ENCODE measurements at places on chromosomes 11 and 22.

GRCh38 chr11:1548221-1549070 lies 23.6 kb downstream of the DUSP8 start:
- DNase-seq: no peak

DNA sequence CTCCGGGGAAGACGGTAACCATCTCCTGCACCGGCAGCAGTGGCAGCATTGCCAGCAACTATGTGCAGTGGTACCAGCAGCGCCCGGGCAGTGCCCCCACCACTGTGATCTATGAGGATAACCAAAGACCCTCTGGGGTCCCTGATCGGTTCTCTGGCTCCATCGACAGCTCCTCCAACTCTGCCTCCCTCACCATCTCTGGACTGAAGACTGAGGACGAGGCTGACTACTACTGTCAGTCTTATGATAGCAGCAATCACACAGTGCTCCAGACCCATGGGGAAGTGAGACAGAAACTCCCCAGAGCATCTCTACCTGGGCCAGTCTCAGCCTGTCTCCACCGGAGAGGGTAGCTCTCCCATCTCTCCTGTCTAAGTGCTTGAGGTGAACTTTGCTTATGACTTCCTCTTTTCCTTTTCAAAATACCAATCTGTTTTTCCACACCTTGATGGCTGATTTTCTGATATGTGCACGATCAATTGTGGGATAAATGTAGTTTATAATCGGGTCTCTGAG lies 48.5 kb upstream of the VPREB1 start:
- no peak for DNase-seq

GRCh38 chr11:72759468-72759985 lies 7.3 kb upstream of the ARAP1 start:
- no peak for DNase-seq

DNA sequence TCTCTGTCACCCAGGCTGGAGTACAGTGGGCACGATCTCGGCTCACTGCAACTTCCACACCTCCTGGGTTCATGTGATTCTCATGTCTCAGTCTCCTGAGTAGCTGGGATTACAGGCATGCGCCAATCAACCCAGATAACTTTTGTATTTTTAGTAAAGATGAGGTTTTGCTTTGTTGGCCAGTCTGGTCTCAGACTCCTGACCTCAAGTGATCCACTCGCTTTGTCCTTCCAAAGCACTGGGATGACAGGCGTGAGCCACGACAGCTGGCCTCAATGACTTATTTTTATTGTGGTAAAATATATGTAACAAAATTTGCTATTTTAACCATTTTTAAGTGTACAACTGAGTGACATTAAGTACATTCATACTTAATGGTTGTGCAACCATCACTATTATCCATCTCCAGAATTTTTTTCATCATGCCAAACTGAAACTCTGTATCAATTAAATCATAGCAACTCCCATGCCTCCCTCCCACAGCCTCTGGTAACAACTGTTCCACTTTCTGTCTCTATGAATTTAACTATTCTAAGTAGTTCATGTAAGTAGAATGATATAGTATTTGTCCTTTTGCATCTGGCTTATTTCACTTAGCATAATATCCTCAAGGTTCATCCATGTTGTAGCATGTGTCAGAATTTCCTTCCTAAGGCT lies 50.7 kb upstream of the CWF19L2 start:
- no peak for DNase-seq

DNA sequence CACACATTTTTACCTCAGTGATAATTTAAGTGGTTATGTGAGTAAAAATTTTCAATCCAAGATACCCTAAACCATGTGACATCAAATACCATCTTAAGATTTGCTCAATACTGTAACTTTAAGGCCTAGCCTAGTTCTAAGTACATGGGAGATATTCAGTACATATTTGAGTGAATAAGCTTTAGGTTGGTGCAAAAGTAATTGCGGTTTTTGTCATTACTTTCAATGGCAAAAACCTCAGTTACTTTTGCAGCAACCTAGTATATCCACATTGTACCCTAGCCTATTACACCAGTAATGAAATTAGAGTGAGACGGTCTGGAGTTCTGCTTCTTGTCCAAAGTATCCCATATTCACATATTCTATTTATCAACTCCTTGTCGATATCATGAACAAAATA lies 700.1 kb downstream of the LRRC4C start:
- DNase-seq: no peak

- no peak for DNase-seq
Observed at GRCh38 chr11:14378171-14378570, 19.2 kb upstream of the RRAS2 start.

DNA sequence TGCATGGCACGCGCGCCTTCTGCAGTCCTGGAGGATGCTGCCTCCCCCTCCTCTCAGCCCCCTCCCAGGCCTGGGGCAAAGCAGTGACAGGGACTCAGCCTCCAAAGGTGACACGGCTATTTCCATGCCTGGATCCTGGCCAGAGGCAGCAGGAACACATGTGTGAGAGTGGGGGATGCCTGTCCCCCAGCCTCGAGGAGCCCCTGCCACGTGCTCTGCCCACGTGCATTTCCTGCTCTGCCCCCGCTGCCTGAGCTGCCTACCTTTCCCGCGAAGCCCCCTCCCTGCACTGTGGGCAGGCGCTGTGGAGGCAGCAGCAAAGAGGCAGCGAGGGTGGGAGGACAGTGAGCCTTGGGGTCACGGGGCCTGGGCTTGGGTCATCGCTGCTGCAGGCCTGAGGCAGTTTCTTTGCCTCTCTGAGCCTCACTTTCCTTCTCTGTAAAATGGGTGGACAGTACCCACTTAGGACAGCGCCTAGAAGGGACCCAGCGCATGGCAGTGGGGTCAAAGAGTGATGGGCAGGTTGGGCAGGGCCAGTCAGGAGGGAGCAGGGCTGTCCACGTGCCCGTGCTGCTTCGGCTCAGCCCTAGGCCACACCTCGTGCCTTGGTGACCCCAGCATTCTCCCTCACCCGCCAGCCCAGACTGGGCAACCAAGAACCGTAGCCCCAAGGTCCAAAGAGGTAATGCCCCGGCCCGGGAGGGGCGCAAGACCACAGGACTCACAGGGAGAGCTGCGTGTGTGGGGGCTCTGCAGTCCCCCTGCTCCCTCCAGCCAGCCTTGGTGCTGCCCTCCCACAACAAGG lies 48.6 kb downstream of the FLRT1 start:
- no peak for DNase-seq

- DNase-seq: no peak
Observed at GRCh38 chr11:10298342-10298741, 4.3 kb upstream of the SBF2 start.

- no peak for DNase-seq
Observed at GRCh38 chr11:10683429-10683828, 10.1 kb downstream of the IRAG1 start.

DNA sequence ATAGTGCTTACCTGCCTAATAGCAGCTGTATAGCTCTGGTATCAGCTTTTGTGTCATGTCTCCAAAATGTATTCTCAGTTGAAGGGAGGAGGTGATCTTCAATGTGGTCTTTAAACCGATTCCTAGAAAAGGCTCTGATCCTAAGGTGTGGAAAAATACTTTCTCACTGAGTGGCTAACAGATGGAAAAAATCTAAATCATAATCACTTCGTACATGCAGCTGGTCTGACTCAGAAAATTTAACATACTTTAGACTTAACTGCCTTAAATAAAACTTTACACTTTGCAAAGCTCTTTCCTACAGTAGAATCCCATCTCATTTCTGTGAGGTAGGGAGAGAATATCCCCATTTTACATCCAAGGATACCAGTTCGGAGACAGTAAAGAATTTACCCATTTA lies 38.0 kb downstream of the C2CD3 start:
- DNase-seq: no peak

DNA sequence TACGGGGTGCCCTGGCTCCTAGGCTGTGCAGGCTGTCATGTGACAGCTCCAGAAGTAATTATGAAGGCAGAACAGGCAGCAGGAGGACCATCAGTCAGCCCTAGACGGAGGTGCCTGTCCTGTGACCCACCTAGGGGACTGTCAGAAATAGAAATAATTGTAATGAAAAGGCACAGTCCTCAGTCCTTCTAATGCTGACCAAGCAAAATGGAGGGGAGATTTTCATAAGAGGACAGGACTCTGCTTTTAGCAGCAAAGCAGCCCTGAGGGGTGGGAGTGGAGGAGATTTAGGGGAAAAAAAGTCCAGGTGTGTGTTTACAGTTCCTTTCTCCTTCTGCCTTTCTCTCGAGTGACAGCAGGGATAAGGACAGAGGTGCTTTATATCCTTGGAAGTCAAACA lies 108.3 kb upstream of the KIRREL3 start:
- no peak for DNase-seq

DNA sequence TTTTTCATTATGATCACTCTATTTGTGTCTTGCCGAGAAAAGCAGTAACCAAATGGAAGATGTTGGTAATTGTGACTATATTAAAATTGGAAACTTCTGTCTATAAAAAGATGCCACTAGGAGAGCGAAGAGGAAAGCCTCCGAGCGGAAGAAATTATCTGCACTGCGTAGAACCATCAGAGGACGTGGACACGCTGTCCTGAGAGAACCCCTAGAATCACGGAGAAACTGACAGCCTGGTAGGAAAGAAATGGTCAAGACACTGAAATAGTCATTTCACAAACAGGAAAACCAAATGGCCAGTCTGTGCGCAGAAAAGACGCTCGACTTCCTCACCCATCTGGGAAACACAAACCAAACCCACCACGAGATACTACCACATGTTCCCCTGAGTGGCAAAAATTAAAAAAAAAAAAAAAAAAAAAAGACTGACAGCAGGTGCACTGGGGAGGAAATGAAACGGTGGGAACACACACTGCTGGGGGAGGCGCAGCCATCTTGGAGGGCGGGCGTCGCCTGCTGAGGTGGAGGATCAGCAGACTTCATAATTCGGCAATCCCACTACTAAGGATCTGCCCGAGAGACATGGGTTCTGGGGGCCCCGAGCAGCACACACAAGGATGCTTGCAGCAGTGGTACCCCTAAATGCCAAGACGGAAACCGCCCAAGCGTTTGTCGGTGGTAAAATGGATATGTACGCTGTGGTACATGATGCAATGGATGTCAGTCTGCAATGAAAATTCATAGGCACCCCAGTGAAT lies 21.3 kb downstream of the IFITM10 start:
- DNase-seq: no peak

GRCh38 chr11:77407613-77408012 lies 66.3 kb downstream of the PAK1 start:
- no peak for DNase-seq

DNA sequence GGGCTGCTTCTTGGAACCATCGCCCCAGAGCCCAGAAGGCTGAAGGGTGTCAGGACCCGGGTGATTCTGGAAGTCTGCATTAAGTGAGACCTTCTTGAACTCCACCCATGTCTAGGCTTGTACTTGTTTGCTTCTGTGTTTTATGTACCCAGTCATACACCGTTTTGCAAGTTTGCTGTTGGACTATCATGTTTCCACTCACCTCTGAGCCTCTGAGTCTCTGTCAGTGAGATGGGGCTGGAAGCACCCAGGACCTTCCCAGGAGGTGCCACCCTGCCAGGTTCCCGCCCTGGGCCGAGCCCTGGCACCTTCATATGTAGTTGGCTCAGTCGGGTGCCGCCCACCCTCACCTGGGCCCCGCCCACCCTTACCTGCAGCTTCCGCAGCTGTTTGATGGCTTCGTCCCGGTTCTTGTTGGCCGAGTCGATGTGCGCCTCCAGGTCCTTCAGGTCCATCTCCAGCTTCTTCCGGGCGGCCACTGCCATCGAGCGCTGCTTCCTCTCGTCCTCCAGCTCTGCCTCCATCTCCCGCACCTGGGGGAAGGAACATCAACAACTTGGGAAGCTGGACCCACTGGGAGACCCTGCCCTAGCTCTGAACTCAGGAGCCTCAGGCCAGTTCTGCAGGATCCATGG lies 35.1 kb downstream of the APOL1 start:
- DNase-seq: no peak

GRCh38 chr11:57459164-57460021 lies 935 bp upstream of the RTN4RL2 start:
- DNase-seq: no peak

- no peak for DNase-seq
Observed at GRCh38 chr11:113873236-113873626, 2.1 kb downstream of the USP28 start.

DNA sequence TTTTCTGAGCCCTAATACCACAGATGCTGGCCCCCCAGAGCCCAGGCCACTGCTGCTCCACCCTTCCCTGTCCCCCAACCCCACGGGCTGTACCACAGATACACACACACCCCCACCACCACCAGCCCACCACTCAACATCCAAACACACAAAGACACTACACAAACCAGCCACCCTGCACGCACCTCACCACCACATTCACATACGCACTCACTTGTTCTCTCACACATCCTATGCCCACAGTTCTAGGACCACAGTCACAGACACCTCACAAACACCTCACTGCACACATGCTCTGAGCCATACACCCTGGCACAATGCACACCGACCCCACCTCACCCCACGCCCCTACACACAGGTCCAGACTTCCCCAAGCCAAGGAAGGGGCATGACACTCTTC lies 22.5 kb upstream of the OAF start:
- DNase-seq: no peak

GRCh38 chr11:102469196-102469821 lies 16.7 kb upstream of the TMEM123 start:
- DNase-seq: no peak
